ENCODE measurements at places on chromosomes 16 and 17.
A peak's percentile ranks its signal among the peaks of the same experiment; 100 is the strongest.

DNA sequence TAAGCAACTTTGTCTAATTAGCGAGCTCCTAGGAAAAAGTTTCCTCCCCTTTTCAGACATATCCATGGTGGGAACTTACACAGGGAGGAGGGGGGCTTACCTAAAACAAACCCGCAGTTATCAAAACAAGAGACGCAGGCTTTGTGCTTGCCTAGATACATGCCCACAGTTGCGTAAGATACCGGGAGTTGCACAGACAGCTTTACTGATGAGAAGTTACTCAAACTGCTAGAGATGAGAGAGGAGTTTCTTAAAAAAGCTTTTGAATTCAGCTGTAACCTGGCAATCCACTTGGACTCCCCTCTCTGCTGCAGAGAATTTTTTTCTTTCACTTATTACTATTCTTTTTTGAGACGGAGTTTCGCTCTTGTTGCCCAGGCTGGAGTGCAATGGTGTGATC, 6.8 kb upstream of the ZP2 start:
- no peak for DNase-seq

- no peak for DNase-seq
Observed at GRCh38 chr17:4657678-4658077, 16.2 kb upstream of the ALOX15 start.

DNA sequence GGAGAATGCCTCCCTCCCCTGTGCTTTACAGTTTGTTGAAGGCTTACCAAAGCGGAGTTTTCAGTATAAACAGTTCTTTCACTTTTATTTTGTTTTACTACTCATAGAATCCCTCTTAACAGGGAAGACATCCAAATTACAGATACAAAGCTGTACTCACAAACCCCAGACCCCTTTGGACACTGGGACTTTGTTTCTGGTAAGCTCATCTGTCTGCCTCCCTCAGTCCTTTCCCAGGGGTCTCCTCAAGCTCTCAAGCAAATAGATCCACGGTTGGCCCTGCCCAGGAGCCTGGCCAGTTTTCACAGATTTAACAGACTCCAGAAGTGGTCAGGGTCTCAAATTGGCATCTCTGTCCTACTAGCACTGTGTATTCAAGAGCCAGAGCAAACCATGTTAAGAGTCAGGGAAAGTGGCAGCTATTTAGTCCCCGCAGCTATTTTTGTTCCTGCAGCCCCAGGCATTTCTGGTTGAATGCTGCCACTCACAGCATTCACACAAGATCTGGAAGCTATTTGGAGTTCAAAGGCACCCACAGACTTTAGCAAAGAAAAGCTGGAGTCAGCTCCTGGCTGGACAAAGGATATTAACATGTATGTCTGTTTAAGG, 54.2 kb downstream of the TMEM100 start:
- DNase-seq: no peak

GRCh38 chr16:19911747-19912454, 27.3 kb upstream of the GPRC5B start:
- no peak for DNase-seq

DNA sequence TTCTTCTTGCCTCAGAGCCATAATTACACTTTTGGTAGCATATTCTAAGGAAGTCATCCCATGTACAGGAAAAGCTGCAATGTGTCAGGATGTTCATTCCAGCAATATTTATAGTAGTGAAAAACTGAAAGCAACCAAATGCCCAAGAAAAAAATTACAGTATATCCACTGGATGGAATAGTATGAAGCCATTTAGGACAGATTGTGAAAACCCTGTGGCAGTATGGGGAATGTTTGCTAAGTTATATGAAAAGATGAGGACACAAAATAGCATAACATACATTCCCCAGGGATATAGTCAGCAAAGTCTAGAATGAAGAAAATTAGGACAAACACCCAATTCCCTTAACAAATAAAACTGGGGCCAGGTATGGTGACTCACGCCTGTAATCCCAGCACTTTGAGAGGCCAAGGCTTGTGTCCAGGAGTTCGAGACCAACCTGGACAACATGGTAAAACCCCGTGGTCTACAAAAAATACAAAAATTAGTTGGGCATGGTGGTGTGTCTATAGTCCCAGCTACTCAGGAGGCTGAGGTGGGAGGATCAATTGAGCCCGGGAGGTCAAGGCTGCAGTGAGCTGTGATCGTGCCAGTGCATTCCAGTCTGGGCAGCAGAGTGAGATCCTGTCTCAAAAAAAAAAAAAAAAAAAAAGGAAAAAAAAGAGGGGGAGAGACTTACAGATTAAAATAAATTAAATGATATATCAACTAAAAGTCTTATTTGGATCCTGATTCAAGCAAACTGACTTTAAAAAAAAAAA, 2.3 kb downstream of the LRRC3C start:
- no peak for DNase-seq

DNA sequence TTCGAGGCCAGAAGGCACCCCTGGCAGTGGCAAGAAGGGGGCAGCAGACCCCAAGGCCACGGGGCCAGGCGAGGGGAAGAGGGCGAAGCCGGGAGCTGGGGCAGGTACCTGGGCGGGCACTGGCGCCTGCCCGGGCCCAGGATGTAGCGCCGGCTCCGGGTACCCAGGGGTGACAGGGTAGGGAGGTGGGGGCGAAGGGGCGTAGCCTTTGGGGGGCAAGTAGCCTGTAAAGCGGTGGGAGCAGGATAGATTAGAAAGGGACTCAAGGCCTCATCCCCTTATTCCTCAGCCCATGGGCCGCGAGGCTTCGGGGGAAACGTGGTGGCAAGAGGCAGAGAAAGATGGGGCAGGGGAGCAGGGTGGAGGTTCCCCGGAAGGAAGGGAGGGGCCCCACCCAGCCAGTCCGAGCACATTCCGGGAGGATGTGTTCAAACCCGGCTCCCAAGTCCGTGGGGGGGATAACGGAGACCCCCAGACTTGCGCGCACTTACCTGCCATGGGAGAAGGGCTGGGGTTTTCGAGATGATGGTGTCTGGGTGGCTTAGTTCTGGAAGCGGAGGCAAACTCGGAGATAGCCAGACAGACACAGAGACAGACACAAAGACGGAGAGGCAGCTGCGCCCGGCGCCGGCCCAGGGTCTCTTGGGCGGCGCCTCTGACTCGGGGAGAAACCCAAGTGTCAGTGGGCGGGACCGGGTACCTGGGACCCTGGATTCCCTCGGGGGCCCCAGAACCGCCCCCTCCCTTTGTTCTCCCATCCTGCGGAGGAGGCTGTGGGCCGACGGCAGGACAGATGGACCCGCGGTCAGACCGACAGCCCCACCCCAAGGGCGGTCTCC, 493 bp downstream of the PLSCR3 start:
- no peak for DNase-seq

DNA sequence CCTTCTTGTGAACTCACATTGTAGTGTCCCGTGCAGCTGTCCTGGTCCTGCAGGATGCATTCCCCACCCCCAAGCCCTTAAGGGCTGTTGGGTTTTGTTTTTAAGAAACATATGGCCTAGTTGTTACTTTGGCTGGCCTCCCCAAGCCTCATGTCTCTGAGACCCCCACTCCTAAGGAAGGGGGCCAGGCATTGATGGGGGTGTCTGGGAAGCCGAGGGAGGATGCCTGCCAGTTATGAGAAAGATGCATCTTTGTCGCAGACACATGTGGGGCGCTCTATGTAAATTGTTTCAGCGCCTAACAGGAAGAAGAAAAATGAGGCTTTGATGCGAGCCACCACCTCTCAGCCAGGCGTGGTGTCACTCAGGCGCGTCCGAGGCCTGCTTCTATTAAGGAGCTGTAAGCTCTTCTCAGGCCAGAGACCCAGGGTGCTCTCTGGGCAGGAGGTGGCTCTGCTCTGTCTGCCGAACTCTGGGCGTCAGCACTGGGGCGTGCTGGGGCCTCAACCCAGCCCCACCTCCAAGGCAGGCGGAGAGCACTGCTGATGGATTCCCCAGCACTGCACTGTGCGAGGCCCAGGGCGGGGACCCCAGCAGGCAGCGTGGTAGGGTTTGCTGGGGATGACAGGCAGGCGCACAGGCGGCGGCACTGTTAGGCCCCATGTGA, 70.6 kb downstream of the SREBF1 start:
- no peak for DNase-seq

DNA sequence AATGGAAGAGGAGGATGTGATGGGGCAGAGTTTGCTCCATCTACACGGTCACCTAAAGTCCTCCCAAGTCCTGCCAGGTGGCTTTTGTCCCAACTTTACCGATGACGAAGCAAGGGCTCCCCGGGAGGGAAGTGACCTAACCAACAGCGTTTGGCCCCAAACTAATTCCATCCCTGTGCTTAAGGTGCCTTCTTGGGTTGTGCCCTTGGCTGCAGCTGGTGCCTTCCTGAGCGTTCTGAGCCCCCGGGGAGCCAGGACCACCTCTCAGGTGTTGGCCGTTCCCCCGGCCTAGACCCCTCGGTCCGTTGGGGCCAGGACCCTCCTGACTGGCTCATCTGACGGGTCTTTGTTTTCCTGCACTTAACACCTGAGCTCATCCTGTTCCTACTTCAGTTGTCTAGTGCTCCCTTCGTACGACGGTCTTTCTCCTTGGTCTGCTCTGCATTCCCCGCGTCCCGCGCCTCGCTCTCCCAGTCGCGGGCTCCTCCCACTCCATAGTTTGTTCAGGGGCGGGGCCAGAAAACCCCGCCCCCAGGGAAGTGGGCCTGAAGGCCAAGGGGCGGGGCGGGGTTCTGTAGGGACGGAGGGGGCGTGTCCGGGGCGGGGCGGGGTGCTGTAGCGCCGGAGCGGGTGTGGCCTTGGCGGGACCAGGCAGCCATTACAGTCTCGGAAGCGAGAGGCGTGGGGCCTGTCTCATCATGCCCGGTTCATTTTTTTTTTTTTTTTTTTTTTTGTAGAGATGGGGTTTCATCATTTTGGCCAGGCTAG, 822 bp upstream of the ZSCAN10 start:
- no peak for DNase-seq

GRCh38 chr16:23279721-23280153, 22.4 kb upstream of the SCNN1B start:
- DNase-seq: peak; percentile 5

GRCh38 chr17:59565959-59566324, 532 bp downstream of the DHX40 start:
- peak; percentile 43 for DNase-seq

- no peak for DNase-seq
Observed at GRCh38 chr16:4667203-4667963, 26.0 kb upstream of the NUDT16L1 start.

DNA sequence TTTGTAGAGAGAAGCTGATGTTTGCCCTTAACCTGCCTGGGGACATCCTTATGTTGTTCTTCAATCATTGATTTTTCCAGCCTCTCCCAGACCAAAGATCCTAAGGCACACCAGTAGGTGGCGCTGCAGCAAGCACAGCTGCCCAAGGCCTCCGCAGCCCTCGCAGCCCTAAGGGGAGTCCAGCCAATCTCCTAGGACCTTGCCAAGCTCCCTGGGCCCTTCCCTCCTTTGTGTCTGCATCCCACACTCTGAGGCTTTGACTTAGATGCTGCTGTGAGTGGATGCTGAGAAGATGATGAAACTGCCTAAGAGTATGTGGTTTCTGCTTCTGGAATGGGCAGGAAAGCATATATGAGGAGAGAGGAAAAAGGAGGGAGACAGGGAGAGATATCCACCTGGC, 47.1 kb downstream of the SPACA3 start:
- no peak for DNase-seq

DNA sequence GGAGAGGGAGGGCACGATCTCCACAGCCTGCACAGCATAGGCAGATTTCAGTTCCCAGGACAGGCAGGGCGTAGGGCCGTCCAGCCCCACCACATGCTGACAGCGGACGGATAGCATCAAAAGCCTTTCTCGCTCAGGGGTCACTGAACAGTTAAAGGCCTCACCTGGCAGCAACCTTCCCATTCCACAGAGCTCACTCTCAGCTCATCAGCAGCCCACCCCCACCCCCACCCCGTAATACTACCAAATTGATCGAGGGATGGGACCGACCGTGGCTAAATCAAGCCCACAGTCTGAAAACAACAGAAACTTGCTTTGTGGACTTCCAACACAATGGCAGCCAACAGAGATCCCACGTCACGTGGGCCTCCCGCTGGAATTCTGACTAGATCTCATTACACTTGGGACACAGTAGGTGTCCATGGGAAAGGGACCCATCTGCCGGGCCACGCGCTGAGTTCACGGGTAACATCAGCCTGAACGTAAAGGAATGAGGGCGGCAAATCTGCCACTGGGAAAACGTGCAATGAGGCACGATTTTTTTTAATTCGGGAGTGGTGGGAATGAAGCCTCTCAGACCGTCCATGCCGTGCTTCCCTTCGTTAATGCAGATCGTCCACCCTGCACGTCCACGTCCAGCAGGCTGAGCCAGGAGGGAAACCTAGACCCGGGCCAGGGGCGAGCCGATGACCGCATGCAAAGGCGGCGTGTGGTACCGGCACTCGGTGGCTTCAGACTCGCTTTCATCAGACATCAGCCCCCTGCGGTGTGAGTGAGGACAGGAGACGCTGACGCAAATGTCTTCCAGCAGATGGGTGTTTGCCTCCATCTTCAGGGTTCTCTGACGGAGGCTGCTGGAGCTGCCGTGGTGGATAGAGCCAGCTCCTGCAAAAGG, 92.1 kb downstream of the TBC1D16 start:
- DNase-seq: no peak

GRCh38 chr17:41680426-41681040, 8.2 kb upstream of the EIF1 start:
- DNase-seq: no peak

DNA sequence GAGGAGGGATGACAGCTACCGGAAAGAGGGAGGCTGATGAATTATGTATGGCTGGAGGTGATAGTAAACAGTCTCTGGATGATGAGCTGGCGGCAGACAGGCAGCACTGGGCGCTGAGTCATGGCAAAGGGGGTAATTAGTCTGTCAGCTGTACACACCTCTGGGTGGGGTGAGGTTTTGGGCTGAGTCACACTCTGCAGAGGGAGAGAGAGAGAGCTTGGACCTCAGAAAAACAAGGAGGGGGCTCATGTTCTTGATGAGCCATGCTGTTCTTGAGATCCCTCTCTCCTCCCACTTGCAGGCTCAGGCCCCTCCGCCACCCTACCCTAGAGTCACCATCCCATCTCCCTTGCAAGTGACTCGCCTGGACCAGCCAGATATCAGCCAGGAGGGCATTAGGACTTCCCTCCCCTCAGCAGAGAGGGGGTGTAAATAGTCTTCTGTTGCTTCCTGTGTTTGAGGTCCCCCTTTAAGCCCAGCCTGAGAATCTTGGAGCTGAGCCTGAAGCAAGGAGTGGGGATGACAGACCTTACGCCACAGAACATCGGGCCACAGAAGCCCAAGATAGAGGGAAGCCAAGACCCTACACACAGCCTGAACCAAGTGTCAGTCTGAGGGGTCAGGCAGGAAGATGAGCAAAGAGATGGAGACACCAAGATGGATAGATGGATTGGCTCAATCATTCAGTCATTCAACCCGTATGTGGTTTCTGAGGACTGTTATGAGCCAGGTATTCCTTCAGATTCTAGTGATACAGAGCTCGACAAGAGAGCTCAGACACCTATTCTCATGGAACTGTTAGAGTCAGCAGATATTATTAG, 383.2 kb upstream of the CCL2 start:
- DNase-seq: no peak

- DNase-seq: no peak
Observed at GRCh38 chr16:78340590-78340989, 241.1 kb downstream of the WWOX start.

- DNase-seq: no peak
Observed at GRCh38 chr16:58043571-58044155, 18.1 kb downstream of the MMP15 start.

Measured in amygdala (tissue), 56 donors.